ENCODE measurements at places on chromosomes 13 and 19.

DNA sequence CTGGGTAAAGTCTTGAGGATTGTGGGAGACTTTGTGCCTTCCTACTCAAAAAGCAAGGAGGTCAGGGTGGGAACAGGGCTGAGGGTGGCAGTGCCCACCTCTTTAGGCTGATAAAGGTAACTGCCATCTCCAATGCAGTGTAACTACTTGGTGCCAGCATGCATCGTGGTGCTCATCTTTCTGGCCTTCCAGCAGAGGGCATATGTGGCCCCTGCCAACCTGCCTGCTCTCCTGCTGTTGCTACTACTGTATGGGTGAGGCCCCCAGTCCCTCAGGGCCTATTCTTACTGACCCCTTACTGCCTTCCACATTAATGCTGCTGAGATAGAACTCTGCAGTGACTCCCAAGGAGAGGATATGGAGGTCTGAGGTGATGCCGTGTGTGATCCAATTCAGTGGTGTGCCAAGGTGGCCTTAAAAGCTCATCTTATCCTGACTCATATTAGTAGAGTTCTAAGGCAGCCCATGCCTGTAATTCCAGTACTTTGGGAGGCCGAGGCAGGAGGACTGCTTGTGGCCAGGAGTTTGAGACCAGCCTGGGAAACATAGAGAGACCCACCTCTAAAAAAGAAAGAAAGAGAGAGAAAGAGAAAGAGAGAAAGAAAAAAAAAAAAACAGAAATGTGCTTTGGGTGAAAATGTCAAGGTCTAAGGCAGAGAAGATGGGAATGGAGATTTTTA is 9.7 kb upstream of the ARHGAP45 start:
- peak; percentile 70 for DNase-seq

DNA sequence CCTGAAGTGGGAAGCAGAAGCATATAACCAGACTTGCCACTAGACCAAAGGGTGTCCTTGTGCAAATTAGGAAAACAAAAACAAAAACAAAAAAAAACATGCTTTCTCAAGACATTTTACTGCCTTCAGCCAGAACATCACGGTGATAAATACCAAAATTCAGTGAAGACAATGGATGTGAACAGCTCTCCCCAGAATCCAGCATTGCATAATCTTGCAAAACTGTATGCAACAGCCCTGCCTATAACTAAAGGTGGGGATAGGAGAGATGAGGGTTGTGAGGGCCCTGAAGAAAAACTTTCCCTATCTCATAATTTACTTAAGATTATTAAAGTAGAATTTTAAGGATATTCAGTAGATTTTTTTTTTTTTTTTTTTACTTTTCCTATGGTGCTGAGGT is 24.9 kb upstream of the NDFIP2 start:
- no peak for DNase-seq

GRCh38 chr13:73140801-73141200 is 82.0 kb downstream of the KLF5 start:
- DNase-seq, result no peak

- DNase-seq, result peak; percentile 77
These were observed 24.3 kb downstream of the COLGALT1 start for GRCh38 chr19:17579661-17580244.

DNA sequence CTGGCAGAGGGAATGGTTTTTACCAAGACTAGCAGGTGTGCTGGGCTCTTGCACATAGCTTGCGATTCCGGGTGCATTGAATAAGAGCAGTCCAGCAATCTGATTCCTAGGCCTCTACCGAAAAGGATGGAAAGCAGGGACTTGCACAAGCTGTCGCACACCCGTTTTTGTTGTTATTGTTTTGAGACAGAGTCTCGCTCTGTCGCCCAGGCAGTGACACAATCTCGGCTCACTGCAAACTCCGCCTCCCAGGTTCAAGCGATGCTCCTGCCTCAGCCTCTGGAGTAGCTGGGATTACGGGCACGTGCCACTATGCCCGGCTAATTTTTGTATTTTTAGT is 5.5 kb downstream of the EBI3 start:
- DNase-seq, result no peak

DNA sequence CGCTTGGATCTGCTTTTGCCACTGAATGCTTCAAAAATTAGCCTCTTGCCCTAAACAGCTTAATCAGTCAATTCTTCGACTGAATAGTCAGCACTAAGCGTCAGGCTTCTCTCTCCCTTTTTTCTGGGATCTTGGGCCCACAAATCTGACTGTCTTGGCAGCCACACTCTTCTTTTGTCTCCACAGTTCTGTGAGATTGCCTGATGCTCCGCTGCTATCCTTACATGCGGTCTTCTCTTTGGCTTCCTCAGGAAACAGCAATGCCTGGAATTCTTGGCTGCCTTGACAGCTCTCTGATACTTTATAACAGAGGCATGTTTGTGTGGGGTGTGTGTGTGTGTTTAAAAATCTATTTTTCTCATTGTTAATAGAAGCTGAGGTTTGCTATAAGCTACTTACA is 32.6 kb downstream of the ERCC5 start:
- DNase-seq, result no peak

DNA sequence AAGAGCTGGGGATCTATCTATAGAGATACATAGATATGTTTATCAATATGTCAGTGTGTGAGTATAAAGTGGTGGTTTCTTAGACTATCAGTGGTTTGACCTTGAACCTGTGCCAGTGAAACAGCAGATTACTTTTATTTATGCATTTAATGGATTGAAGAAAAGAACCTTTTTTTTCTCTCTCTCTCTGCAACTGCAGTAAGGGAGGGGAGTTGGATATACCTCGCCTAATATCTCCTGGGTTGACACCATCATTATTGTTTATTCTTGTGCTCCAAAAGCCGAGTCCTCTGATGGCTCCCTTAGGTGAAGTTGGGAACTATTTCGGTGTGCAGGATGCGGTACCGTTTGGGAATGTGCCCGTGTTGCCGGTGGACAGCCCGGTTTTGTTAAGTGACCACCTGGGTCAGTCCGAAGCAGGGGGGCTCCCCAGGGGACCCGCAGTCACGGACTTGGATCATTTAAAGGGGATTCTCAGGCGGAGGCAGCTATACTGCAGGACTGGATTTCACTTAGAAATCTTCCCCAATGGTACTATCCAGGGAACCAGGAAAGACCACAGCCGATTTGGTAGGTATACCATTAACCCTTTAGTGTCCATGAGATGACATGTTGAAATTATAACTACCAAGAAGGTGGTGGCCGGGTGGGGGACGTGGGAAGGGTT is 880 bp downstream of the FGF9 start:
- DNase-seq, result no peak

DNA sequence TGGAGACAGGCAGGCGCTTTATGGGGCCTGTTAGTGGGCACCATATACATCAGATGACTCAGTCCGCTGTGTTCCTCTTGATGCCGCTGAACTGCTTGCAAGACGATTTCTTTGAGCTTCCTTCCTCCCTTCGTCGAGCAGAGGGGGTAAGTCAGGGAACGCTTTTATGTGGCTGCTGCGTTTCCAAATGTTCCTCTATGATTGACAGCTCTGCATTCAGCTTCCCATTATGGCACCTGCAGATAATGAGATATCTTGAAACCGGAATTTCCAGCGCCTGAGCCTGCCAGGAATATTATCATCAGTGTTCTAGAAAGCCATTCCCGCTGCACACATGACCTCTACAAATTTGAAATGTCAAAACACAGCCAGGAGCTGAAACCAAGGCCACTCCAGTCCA is 257.0 kb downstream of the TSHZ3 start:
- DNase-seq, result no peak

GRCh38 chr13:21202767-21203531 is 26.5 kb downstream of the MRPL57 start:
- DNase-seq, result peak; percentile 52

- no peak for DNase-seq
These were observed 94.1 kb upstream of the SLC7A1 start for GRCh38 chr13:29689548-29689947.

- DNase-seq, result peak; percentile 88
These were observed 310.0 kb upstream of the KLF12 start for GRCh38 chr13:74444161-74444571.

- DNase-seq, result no peak
These were observed 65.7 kb upstream of the C13orf46 start for GRCh38 chr13:114039471-114040141.

GRCh38 chr13:29578300-29579085 is 17.0 kb downstream of the SLC7A1 start:
- DNase-seq, result no peak

DNA sequence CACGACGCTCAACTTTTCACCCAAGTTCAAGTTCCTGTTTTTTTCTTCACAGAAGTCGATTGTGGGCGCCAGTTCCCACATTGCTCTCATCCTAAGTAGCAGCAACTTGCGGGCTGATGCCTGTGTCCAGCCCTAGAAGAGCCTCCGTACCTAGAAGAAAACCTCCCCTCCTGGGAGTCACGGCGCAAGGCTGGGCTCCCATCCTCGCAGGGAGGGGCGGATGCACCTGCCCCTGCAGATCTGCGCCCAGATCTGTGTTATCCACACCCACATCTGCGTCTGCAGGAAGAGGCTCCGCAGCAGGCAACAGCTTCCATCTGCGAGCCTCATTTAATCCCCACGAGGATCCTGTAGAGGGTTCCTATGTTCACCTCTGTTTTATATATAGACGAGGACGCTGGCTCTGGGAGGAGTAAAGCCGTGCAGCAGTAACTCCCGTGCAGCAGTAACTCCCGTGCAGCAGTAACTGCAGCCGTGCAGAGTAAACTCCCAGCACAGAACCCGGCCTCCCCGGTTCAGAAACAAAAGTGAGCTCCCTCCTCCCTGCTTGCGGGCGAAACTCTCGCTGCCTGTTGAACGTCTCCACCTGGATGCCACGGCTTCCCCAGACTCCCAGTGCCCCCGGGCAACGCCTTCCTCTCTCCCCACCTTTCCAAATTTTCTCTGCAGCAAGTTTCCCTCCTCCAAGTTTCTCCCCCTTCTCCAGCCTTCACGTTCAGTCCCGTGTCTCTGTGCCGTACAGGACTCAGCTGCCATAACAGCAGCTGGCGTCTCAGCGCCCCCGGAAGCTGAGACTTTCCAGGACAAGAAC is 23.5 kb upstream of the LAIR1 start:
- no peak for DNase-seq

DNA sequence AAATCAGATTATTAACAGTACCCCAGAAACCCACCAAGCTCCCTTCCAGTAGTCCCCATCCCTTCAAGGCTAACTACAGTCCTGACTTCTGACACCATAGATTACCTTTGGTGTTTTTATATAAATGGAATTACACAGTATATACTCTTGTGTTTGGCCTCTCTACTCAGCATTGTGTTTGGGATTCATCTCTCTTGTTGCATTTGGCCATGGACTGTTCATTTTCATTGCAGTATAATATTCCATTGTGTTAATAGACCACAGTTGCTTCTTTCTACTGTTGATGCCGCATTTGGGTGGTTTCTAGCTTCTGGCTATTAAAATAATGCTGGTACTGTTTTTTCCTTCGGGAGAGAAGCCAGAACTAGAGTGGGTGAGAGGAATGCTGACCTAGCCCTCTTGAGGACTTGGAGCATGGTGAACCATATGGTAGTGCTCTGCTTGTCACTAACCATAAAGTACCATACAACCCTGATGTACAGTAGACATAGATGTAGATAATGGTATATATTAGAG is 18.9 kb upstream of the GARRE1 start:
- DNase-seq, result no peak

DNA sequence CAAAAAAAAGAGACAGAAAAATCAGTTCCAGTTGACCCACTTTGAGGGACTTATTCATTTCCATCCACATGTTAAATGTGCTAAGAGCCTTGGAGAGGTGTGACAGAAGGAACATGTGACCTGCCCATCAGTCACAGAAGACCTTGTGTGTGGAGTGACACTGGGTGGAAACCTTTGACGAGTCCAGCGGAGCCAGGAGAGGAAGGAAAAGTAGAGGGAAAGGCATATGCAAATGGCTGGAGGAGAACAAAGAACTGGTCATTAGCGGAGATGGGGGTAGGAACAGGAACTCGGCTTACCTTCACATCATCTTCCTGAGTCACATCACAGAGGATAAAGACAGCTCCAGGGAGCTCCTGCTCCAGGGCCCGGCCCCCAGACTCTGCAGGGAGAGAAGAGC is 2.3 kb downstream of the HSD17B14 start:
- no peak for DNase-seq

DNA sequence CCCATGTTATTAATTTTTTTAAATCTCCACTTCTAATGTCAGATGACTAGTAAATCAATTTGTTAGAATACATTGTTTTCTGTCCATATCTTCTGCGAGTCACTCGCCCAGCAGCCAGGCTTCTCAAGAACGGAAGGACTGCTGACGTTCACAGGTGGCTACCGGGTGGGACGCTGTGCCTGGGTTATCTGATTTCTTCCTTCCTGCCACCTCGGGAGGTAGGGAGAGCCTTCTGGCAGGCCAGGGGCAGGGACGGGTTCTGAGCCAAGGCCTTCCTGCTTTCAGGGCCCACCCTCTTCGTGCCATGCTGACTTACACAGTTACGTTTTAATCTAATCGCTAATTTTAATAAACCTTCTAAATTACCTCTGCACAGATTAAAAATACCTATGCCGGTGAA is 7.9 kb upstream of the C1QTNF9 start:
- no peak for DNase-seq

DNA sequence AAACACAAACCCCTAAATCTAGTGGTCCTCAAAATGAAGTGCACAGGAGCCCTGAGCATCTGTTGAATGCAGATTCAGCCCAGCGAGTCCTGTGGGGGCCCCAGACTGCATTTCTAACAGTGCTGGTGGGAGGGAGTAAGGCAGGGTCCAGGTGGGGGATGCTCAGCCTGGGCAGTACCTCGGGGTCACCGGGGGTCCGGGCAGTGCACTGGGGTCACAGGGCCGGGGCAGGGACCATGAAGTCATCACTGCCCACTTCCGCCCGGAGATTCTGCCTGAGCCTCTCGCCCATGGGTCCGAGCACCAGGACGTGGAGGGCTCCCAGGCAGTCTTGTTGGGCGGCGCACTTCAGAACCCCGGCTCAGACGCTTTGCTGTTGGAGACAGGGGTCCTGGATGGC is 838 bp upstream of the ATP4B start:
- DNase-seq, result no peak

- DNase-seq, result no peak
These were observed 1248.9 kb downstream of the SLITRK5 start for GRCh38 chr13:88919970-88920628.

DNA sequence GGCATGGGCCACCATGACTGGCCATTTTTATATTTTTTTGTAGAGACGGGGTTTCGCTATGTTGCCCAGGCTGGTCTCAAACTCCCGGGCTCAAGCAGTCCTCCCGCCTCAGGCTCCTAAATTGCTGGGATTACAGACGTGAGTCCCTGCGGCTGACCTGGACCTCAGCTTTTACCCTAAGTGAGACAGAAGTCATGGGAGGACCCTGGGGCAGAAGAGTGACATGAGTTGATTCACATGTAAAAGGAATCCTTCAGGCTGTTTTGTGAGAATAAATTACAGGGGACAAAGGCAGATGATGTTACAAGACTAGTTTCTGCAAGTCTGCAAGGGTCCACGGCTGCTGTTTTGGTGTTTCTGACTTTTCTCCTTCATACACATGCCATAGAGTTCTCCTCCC is 2.6 kb upstream of the BCAM start:
- DNase-seq, result peak; percentile 26

GRCh38 chr19:13574933-13575332 is 68.7 kb upstream of the CACNA1A start:
- DNase-seq, result no peak

DNA sequence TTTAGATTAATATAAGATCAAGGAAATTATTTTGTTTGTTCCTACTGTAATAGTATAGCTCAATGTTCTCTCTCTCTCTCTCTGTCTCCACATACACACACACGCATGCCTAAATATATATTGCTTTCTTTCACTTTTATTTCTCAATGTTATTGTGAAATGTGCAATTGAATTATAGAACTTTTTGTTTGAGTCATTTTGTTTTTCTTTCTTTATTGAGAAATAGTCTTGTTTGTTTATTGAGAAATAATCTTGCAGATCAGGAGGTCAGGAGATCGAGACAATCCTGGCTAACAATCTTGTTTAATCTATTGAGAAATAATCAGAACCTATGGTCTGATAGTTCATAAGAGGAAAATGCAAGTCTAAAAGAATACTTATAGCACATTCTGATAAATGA is 1581.3 kb downstream of the EFNB2 start:
- DNase-seq, result peak; percentile 47
